Pulmonary artery endothelial cell (primary cell): ENCODE measurements at places on chromosomes 3 and 15. TPM values are rescaled to one million over a fixed set of nuclear protein-coding genes. Genes with fewer than 3 reads are reported as not detected.

- DNase-seq = peak; percentile 98
Observed at GRCh38 chr3:129439817-129440617, at the start of the genes IFT122 and MBD4. IFT122 (plus strand) TSS chr3:129440224; CDS start chr3:129440331, 107 bp downstream. MBD4 (minus strand) TSS chr3:129439948; CDS start chr3:129439833, 115 bp downstream.

Gene PPM1L
- 1.8 TPM in 2 replicates for total RNA-seq

Gene CILP
- not detected in 2 replicates for total RNA-seq

DNA sequence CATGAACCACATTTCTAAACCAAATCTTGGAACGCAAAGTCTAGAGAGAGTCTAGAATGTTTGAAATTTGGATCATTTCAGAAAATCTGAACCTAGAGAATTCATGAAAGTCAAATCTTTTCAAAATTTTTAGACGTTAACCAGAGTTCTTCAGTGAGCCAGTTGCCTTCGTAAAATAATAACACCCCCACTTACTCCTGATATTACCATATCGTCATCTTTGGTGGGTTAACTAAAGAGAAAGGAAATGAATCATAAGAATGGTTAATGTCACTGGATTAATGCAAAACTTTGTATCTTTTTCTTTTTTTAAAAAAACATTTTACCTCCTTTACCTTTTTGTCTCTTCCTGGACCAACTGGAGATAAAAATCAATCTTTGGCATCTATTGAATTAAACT lies 1.2 kb upstream of the ZBED2 start:
- DNase-seq = no peak

- DNase-seq = no peak
Observed at GRCh38 chr15:39623529-39623931, 42.7 kb downstream of the THBS1 start.

Gene UBR1
- total RNA-seq = 25.7 and 39.5 TPM in 2 replicates

DNA sequence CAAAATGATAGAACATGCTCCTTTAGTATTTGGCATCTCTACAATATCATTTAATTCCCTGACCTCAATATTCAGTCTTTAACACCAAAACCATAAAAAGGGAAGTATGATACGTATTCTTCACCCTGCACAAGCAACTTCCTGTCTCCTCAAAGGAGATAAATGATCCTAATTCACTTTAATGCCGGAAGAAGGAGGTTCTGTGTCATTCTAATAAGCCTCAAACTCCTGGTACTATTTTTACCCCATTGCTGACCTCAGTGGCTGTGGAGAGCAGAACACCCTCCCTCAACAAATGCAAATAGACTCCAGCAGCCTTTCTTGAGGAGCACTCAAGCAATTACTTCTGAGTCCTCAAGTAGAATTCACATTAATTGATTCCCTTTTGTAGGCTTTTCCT lies 173.3 kb downstream of the TMEM108 start:
- DNase-seq = no peak

GRCh38 chr15:29740692-29741311 lies 81.5 kb downstream of the TJP1 start:
- no peak for DNase-seq

GRCh38 chr3:132626955-132627354 lies 29.9 kb downstream of the ACKR4 start:
- no peak for DNase-seq

- no peak for DNase-seq
Observed at GRCh38 chr15:71713191-71713809, 97.1 kb upstream of the NR2E3 start.

- no peak for DNase-seq
Observed at GRCh38 chr3:72178463-72179106, 393.6 kb upstream of the PROK2 start.

GRCh38 chr15:38168467-38169070 lies 84.1 kb upstream of the SPRED1 start:
- no peak for DNase-seq

Gene TTLL13
- total RNA-seq = 0.04 TPM in 1 of 2 replicates, not detected in the other

GRCh38 chr3:87127281-87127680 lies 99.8 kb upstream of the CHMP2B start:
- no peak for DNase-seq

- DNase-seq = no peak
Observed at GRCh38 chr3:61218504-61218903, 32.7 kb downstream of the FHIT start.

DNA sequence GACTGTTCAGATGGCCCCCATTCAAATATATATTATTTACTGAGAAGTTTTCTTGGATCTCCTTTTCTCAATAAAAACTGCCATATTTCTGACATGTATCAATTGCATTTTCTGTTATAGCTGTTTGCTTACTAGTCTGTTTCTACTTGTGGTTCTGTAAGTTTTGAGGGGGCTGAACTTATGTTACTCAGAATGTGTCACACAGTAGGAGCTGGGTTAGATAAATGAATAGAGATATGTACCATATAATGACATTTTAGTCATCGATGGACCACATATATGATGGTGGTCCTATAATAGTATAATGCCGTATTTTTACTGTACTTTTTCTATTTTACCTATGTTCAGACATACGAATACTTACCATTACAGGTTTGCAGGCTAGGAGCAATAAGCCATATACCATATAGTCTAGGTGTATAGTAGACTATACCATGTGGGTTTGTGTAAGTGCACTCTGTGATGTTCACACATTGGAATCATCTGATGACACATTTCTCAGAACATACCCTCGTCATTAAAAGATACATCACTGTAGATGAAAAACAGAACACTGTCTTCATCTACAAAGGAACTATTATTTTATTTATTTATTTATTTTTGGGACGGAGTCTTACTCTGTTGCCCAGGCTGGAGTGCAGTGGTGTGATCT lies 22.3 kb downstream of the PPP4R2 start:
- DNase-seq = no peak

GRCh38 chr3:11603628-11604027 lies 40.1 kb downstream of the VGLL4 start:
- DNase-seq = no peak

DNA sequence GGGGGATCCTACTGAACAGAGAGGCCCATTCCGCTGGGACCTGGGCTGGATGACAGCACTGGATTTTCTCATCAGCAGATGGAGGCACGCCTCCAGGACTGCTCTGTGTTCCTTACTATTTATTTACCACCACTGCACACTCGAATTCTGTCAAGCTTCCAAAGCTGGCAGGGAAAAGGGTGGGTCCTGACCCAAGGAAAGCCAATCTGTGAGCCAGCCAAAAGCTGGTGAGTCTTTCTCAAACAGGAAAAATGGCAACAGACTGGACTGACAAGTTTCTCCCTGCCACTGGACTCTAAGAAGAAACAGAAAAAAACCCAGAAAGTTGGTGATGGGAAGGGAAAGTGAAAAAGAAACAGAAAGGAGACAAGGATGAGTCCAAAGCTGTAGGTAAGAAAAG lies 37.8 kb downstream of the CD47 start:
- DNase-seq = no peak

Gene SLC9C1
- total RNA-seq = under 0.01 and 0.11 TPM in 2 replicates

DNA sequence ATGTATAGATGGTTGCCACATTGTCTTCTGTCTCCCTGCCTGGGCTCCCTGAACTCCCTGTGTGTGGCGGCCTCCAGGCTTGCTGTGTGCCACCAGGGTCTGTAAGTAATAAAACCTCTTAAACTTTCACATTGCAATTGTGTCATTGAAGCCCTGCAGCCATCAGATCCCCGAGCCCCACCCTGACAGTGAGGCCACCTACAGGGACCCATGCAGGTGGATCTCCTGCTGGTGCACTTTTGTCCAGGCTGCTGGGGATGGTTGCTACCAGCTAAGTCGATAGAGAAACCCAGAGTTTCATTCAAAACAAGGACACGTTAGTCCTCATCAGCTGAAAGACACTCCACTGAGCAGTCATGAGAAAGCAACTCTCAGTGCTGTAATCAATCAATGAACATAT lies 133.6 kb upstream of the PRICKLE2 start:
- DNase-seq = no peak

GRCh38 chr15:51310064-51310463 lies 28.3 kb downstream of the CYP19A1 start:
- DNase-seq = no peak

GRCh38 chr3:73389117-73389813 lies 235.5 kb downstream of the PDZRN3 start:
- DNase-seq = no peak

DNA sequence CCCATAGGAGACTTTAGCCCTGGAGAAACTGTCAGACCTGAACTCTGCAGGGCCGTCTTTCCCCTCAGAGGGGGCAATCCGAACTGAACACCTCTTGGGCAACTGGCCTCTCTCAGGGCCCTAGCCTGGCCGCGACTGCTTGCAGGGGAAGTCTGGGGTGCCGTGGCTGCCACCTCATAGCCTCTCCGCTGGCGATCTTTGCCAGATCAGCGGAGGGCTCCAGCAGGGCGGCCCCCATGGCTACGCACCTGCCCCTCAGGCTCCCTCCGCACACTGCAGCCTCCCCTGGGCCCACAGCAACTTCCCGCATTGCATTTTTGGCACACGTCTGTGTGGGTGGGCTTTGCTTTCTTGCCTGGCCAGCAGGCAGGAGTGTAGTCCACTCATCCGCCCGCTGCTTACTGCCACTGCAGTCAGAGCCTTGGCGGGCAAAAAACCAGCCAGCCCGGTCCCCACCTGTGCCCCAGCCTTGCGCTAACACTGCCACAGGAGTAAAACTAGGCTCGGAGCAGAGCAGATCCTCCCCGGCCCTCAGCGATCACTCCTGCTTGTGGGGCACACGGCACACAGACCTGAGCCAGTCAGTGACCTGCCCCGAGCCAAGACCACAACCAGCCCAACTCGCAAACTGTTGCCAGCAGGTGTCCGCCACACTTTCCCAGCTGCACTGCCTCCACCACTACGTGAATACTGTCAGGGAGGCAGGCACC lies 266.8 kb upstream of the CBLB start:
- no peak for DNase-seq

Gene PAK6
- not detected in 2 replicates for total RNA-seq

GRCh38 chr3:155409336-155409735 lies 115.9 kb upstream of the STRIT1 start:
- DNase-seq = no peak

GRCh38 chr3:98343647-98344507 lies 9.8 kb upstream of the OR5K4 start:
- no peak for DNase-seq

DNA sequence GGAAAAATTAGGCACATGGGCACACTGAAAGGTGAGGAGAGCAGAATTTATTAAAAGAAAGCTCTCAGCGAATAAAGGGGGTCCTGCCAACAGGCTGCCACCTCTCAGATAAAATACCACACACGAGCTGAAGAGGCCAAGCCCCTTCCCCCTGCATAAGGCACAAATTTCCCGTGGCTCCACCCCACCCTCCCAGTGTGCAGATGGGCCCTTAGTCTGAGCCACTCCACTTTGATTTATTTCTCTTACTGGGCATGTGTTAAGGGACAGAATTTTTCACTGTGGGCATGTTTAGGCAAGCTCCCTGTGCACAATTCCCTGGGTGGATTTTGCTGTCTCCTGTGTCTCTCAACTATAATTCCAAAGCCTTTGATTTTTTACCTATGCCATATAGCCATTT lies 409.8 kb downstream of the TBL1XR1 start:
- DNase-seq = no peak

- no peak for DNase-seq
Observed at GRCh38 chr3:16842272-16843270, 42.2 kb upstream of the PLCL2 start.

Gene KNG1
- not detected in 2 replicates for total RNA-seq

- DNase-seq = no peak
Observed at GRCh38 chr3:189057369-189057768, 114.4 kb upstream of the TPRG1 start.

DNA sequence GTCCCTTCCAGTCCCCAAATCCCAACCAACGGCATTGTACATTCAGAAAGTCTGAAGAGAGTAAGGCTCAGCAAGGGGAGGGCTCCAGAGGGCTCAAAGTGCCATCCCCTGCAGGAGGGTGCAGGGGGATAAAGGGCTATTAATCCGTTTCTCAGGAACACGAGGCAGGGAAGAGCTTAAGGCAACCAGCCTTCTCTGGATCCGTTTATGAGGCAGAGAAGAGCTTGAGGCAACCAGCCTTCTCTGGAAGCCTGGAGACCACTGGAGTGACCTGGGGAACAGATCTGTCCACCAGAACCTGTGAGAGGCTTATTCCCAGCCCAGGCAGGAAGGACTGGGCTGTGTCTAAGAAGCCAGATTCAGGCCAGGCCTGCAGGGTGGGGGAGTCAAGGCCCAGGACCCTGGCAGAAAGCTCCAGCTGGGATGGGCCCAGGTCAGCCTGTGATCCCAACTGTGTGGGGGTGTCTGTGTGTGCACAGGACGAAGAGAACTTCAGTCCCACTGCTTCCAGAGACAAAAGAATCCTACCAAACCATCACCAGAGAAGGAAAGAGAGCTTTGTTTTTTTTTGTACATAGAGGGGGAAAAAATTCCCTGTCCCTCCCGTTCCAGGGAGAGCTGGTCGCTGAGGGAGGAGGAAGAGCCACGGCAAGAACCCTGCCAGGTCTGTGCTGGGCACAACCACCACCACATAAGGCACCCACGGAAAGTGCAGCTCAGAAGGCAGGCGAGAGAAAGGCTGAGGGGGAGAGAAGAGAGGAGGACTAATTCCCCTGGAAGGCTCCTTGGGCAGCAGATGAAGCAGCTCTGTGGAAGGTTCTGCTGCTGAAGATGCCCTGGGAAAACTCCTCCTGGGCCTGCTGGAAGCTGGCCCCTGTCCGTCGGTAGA lies 1.6 kb upstream of the ULK3 start:
- no peak for DNase-seq

DNA sequence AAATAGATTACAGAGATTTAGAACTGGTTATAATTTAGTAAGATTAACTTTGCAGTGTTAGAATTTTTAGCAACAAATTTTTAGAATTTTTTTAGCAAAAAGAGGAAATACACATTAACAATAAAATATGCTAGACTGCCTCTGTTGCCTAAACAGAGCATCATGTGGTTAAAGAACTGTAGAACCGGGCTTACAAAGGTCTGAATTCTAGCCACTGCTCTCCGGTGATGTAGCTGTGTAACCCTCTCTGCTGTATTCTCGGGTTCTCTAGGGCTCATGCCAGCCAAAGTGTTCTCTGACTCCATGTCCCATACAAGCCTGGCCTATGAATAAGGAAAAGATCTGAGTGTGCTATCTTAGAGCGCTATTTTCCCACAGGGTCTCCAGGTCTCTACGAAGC lies 2.9 kb upstream of the P2RY12 start:
- no peak for DNase-seq

Gene ROPN1
- not detected in 2 replicates for total RNA-seq

DNA sequence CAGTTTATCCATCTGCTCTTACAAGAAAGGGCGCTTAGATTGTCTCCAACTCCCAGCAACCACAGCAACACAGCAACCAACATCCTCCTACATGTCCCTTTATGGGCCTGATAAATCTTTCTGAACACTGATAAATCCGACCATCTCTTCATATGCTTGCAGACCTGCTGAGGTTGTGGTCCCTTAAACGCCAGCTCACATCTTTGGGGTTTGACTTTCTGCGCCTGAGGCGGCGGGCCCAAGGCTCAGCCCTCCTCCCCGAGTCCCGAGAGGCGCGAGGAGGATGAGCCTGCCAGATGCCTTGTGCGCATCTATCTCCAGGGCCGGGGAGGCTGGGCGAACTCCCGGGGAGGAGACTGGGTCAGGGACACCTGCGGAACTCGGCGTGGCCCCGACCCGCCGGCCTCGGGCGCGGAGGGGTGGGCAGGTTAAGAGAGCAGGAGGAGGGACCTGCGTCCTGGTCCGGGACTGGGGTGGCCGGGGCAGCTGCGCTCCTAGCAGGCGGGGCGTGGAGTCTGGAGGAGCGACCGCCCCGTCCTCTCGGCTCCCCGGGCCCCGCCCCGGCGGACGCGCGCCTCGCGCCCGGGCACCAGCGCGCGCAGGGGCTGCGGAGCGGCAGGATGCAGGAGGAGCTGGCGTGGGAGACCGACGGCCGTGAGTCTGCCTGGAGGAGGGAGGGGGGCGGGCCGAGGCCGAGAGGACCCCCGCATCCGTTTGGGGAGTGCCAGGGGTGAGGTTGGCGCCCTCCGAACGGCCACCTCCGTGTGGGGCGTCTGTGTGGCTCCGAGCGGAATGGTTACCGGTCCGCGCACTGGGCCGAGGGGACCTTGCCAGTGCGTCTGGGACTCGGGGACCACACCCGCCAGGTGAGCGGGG lies at the start of gene ANKDD1A:
TSS of gene ANKDD1A (plus strand) at position 592 of the 876 bp plus-strand sequence. CDS start at position 621, 29 bp downstream.
- no peak for DNase-seq
